ENCODE measurements at places on chromosomes 1 and 21. TPM values are rescaled to one million over a fixed set of nuclear protein-coding genes. Genes with fewer than 3 reads are reported as not detected.

SLAMF6 gene
- 28.3 TPM for total RNA-seq

TCEANC2 gene
- total RNA-seq, result 10.9 TPM

CSMD2 gene
- total RNA-seq, result not detected

EDARADD gene
- total RNA-seq, result 23.3 TPM

GRCh38 chr21:46061950-46062349 is 36.0 kb upstream of the COL6A2 start:
- no peak for DNase-seq

DNA sequence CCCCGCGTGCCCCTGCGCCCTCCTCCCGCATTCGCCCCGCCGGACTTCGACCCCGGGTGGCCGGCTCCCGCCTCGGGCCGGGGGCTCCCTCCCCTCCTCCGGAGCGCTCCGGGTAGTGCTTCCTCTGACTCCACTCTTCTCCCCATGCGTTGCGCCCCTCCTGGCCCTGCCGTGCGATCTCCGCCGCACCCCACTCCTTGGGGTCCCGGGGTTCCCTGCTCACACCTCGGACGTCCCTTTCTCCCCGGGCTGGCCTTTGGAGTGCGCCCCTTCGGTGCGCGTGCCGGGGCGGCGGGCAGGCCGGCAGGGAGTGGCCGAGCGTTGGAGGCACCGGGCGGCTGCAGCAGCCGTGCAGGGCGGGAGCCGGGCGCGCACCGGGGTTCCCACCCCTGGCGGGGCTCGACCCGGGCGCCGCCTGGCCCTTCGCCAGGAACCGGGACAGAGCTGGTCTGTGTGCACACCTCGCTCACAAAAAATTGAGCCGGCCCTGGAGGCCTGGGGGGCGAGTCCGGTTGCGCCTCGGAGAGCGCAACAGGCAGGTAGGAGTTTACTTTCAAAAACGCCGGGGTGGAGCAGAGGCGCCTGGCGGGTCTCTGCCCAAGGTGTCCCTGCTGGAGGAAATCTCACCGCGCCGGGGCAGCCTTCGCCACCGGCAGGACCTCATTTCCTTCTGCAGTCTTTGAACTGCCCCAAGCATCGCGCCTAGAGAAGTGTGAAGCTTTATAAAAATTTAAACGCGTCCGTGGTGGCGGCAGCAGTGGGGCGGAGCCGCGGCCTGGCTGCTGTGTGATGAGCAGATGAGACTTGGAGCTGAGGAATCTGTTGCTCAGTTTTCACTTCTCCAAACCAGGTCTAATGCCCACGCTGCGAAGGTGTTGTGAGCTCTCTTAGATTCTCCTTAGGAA is 650 bp downstream of the VANGL1 start:
- DNase-seq, result no peak

DNA sequence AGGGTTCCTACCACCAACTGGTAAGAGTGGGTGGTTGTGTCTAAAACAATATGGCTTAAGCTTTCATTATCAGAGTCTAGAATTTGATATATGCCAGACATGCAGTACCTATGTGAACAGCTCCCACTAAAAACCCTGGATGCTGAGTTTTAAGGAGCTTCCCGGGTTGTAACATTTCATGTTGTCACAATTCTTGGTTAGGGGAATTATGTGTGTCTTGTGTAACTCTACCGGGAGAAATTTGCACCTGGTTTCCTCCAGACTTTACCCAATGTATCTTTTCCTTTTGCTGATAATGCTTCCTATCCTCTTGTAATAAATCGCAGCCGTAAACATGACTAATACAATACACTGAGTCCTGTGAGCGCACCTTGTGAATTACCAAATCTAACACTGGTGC is 48.3 kb downstream of the ARID4B start:
- DNase-seq, result no peak

- DNase-seq, result no peak
Observed at GRCh38 chr21:32022146-32022545, 149.3 kb downstream of the HUNK start.

- DNase-seq, result no peak
Observed at GRCh38 chr1:211623515-211623914, 44.6 kb upstream of the SLC30A1 start.
